Stimulated activated CD4-positive, alpha-beta T cell treated with anti-CD3 and anti-CD28 coated beads, Interleukin-1b, Interleukin-23, amount 100 ng/mL, for 24 hours (primary cell): ENCODE measurements at places on chromosomes 11 and 22.

DNA sequence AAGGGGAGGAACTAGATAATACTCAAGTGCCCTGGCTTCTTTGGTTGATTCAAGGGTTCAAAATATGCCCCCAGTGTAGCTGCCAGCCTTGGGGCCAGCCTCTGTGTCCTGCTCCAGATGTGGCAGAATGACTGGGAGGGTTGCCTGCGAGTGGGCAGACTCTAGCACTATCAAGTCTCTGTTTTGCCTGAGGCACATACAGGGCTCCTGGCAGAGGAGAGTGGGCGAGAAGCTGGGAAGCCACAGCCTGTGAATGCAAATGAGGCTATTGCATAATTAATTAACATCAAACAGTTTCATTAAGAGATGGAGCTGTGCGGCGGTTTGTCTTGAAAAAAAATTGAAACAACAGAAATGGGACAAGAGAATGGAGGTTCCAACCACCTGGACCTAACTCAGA lies 50.8 kb downstream of the BUD13 start:
- no peak for DNase-seq

DNA sequence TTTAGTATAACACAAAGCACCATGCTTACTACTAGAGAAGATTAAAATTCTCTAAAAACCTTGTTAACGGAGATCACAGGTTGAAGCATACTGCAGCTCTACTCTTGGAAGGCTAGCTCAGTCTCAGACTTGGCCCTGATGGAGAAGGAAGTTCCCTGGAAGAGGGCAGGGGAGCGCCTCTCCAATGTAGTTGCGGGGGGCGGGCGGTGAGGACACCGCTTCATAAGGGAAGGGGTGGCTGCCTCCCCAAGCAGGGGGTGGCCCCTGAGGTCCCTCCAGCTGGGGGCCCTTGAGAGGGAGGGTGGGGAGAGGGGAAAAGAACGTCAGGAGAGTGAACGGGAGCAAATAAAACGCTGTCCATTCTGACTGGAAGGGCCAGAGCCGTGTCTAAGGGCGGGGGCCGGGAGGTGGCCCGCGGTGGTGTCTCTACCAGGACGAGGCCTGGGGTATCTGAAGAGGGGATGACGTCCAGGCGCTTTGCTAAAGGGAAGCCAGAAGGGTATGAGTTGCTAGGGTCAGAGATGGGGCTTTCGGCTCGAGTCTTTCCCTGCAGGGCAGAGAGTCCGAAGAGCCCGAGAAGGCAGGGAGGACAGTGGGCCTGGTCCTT lies 553 bp upstream of the USP47 start:
- DNase-seq = no peak

DNA sequence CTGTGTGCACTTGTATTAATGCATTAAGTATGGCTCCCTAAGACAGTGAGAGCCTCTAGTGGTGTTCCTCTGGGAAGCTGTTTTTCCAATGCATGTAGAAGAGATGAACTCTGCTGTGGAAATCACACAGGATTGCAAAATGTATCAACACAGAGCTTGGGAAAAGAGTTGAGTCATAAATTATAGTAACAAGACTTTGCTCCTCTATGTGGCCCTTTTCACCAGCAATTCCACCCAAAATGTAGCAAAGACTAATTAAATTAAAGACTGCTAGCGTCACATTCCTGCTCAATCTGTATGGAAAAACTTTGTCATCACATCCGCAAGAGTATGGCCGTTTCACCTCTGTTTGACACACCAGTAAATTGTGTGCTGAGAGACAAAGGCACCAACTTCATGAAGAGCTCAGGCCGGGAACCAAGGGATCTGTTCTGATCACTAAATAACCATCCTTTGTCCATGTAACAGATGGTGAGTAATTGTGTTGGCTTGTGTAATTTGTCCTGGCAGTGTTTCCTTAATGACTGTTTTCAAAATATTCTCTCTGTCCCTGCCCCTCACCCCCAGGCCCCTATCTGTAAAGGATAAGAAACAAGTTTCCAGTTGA lies 209.2 kb upstream of the SORL1-AS1 start:
- no peak for DNase-seq

DNA sequence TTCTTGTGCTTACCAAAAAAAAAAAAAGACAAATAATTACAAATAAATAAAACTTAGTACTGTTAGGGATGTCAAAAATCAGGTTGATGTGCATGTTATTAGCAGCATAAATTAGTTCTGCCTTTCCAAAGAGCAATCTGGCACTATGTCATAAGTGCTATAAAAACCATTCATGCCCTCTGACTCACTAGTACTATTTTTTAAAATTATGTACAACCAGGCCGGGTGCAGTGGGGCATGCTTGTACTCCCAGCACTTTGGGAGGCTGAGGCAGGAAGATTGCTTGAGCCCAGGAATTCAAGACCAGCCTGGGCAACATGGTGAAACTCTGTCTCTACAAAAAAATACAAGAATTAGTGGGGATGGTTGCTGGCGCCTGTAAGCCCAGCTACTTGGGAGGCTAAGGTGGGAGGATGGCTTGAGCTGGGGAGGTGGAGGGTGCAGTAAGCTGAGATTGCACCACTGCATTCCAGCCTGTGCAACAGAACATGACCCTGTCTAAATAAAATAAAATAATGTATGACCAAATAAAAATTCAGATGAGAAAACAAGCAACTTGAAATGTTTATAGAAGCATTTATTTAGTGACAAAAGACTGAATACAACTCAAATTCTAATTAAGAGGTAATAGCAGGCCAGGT lies 25.3 kb downstream of the UEVLD start:
- DNase-seq = no peak

DNA sequence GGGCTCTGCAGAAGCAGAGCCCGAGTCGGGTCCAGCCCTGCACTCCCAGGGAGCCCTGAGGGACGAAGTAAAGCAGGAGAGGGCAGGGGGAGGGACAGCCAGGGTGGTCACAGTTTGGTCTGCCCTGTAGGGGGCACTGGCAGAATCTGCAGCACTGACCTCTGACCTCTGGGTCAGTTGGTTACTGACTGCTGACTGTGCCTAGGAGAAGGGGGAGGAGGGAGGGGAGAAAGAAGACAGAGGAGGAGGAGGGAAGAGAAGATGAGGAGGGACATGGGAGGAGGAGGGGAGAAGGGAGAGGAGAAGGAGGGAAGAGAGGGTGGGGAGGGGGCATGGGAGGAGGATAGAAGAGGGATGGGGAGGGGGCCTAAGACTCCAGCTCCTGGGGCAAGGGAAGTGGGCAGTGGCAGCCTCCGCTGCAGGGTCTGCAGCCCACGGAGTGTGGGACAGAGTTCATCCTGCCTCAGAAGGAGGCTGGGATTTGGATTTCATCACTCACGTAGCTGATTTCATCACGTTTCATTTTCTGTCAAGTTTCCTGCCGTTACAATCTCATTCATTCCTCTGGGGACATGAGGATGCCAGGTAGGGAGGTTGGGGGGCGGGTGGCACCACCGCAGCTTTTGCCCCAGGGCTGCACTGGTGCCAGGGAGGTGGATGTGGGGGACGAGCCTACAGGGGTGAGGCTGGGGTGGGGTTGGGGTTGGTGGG lies 55.2 kb downstream of the FLRT1 start:
- no peak for DNase-seq
